GM23248 (cell line): ENCODE measurements at places on chromosomes 3 and 15. TPM values are rescaled to one million over a fixed set of nuclear protein-coding genes. Genes with fewer than 3 reads are reported as not detected.

GRCh38 chr3:88767746-88768145 lies 339.7 kb upstream of the EPHA3 start:
- no peaks in the 10 kb centered on the region for H3K4me1 ChIP-seq
- no peaks in the 10 kb centered on the region for H3K36me3 ChIP-seq
- DNase-seq = no peak
- H3K27ac ChIP-seq = no peak overlapping the region
- no peaks in the 10 kb centered on the region for H3K27me3 ChIP-seq

DNA sequence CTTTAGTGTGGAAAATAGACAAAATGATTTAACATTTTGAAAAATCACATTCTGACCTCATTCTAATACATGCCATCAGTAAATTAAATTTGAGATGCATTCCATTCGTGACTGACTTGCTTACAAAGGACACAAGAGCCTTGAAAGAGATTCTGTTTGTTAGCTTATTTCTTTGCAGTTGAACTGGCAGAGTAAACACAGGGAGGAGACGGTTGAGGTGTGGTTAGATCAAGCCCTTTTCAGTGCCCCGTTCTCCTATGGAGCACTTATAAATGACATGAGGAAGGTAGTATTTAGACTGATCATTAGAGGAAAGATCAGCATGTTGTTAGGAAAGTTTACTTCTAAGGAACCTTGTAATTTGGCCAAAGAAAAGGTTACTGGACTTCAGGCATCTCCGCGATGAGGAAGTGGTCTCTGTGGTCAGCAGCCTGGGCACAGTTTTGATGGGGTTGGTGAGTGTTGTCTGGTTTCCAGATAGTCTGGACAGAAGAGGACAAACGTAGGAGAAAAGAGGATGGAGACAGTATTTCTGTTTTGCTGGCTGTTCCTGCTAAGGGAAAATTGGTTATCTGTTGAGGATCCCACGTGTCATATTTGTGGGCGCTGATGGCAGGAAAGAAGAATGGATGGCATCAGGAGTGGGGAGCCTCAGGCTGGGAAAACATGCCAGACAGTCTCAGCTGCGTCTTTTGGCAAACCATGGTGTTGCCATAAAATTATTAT lies 328.9 kb upstream of the TBL1XR1 start:
- peaks cover 34% of the 10 kb centered on the region for H3K4me1 ChIP-seq
- no peak overlapping the region for H3K4me3 ChIP-seq
- H3K27ac ChIP-seq = no peak overlapping the region
- peak; percentile 43 for DNase-seq

DNA sequence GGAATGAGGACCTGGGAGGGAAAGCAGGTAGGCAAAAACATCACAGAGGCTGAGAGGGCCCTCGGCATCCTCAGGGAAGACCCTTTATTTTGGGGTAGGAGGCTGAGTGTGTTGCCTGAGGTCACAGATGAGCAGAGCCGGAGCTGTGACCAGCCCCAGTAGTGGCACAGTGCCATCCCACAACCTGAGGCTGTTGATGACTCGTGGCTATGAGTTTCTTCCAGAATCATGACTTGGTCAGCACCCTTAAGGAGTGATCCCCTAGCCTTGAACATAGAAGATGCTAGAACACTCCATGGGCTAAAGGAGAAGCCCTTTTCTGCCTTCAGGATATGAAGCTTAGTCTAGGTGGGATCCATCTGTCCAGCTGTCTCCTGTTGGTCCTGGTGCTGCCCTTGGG lies 19.5 kb upstream of the CXCR6 start:
- H3K4me1 ChIP-seq = peaks cover 8% of the 10 kb centered on the region; the same call in 1 of the 2 replicates
- H3K36me3 ChIP-seq = no peaks in the 10 kb centered on the region
- no peaks in the 10 kb centered on the region for H3K27me3 ChIP-seq
- DNase-seq = peak; percentile 83
- H3K4me3 ChIP-seq = no peak overlapping the region

GRCh38 chr3:30289324-30289723 lies 317.1 kb upstream of the TGFBR2 start:
- DNase-seq = peak; percentile 36
- no peak overlapping the region for H3K4me3 ChIP-seq
- peaks cover 68% of the 10 kb centered on the region for H3K4me1 ChIP-seq
- no peak overlapping the region for H3K27ac ChIP-seq
- no peaks in the 10 kb centered on the region for H3K36me3 ChIP-seq
- H3K27me3 ChIP-seq = no peaks in the 10 kb centered on the region

SLC22A13 gene
- total RNA-seq = 0.38 and 0.86 TPM in 2 replicates

COMMD4 gene
- 82.0 and 96.5 TPM in 2 replicates for total RNA-seq
